GF-D8 (cell line): ENCODE measurements at places on chromosomes 16 and 17.

DNA sequence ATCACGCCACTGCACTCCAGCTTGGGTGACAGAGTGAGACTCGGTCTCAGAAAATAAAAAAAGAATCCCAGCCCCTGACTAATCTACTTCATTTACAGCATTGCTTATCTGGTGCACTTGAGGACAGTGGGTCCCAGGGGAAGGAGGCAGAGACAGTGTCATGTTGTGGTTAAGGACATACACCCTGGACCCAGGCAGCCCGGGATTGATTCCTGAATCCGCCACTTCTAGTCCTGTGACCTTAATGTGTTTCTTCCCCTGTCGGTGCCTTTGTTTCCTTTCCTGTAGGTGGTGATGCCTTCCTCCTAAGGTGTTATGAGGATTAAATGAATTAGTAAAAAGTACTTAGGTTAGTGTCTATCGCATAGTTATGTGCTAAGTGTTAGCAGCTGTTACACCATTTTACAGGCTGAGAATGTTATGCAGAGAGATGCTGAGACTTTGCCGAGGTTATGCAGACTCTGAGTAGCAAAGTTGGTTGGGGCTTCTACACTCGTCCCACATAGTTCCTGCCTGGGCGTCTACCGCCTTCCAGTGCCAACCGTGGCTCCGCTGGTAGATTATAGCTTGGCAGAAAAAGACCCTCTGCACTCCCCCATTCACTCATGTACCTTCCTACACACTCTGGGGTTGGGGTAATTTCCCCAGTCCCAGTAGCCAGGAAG, 74.8 kb downstream of the RAB11FIP4 start:
- DNase-seq = no peak

GRCh38 chr16:86477642-86478041, 32.7 kb upstream of the FOXF1 start:
- DNase-seq = no peak

DNA sequence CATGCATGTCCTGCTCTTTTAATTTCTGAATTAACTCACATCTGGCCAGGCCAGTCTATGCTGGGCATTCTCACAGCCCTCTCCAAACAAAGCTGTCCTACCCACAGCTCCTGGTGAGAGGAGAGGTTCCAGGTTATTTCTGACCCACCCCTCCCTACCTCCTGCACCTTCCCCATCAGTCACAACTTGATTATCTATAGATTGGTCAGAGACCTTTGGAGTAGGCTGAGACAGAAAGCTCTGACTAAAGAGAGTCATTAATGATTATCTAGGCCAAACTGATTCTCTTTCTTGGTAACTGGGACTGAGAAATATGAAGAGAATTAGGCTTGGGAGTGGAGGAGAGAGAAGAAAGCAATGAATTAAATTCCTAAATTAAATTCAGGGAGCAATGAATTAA, 1.4 kb upstream of the KRT222 start:
- no peak for DNase-seq

DNA sequence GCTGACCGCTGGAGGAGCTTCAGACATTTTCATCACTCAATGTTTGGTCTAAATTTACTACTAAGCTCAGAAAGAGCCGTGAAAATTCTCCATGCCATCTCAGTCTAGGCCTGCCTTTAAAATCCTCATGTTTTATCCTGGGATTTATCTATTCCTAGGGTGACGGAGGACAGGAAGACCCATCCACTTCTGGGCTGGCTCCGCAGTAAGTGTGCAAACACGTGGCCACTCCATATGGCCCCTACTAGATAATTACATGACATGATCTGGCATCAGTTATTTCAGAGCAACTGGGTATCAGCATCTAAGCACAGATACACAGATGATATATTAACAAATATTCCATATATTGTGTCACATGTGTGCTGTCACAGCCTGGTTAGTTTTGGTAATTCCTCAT, 77.8 kb upstream of the HS3ST4 start:
- DNase-seq = no peak

- no peak for DNase-seq
Measured at GRCh38 chr16:84227548-84227947, 12.3 kb downstream of the KCNG4 start.

DNA sequence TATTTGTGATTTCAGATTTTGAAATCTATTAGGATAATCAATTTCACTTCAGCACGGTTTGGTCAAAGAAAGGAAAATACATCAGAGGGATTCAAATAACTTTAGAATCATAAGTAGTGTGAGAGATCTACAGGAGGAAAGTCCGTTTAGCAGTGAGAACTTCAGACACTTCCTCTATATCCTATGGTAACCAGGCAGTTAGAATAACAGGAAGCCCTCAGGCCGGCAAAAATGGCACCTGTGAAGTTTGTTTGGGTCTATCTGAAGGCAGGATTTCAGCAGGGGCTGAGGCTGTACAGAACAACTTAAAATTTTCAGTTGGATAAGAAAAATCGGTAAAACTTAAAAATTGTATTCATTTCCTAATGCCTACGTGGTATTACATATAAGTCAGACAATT, 24.9 kb downstream of the KCNJ16 start:
- no peak for DNase-seq

DNA sequence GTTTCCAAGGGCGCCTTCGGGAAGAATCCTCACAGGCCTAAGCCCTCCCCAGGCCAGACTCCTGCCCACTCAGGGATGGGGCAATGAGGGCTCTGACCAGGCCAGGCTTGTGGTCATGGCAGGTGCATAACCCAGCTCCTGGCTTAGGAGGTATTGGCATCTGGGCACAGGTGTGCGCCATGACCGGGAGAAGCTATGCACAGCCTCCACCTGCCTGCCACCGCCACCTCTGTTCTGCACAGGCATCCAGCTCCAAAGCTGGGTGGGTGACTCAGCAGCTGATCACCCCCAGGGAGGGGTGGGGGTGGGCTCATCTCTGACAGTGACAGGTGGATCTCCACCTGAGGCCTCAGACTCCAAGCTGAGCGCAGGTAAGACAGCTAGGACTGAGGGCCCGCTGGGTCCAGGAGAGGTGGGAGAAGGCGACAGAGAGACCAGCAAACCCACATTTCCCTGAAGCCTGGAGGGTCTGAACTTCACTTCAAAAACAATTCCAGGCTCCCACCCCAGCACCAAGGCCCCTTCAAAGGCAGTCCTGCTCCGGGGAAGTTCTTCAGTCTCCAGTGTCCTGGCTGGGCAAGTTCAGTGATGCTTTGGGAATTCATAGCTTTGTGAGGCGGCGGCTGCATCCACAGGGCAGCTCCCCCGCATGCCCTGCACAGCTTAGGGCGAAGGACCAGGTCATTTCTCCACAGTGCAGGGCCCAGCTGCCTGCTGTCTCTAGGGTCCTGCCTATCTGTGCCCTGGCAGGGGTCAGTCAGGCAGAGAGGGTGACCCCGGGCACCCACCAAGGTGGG, 121.6 kb upstream of the SMURF2 start:
- DNase-seq = no peak

DNA sequence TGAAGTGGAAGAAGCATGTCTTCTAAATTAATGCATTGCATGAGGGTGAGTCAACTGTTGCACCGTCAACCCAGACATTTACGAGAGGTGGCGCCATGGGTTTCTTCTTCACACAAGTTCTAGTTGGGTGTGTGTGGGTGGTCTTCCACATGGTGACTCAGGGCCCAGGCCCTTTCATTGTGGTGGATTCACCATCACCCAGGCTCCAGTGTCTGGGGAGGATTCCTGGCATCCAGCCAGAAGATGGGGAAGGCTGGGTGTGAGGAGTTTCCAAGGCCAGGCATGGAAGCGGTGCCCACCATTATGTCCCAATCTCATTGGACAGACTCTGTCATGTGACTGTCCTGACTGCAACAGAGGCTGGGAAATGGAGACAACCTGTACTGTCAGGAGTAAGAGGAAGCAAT, 21.4 kb upstream of the JPH3 start:
- DNase-seq = no peak

DNA sequence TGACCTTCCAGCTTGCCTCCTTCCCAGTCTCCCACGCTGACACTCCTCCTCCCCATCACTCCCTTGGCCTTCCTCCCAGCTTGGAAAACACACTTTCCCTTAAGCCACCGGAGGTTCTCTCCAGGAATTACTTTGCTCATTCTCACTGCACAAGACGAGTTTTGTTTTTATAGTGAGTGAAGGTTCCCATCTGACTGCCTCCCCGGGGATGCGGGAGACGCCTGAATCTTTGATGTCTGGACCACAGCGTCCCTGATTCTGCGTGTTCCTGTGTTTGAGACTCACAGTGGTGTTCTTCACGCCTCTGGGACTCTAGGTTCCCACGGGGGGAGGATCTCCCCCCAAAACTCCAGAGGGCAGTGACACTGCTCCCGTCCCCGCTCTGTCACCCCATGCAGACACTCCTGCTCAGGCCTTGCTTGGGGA, 2.0 kb downstream of the DNAI2 start:
- DNase-seq = no peak

DNA sequence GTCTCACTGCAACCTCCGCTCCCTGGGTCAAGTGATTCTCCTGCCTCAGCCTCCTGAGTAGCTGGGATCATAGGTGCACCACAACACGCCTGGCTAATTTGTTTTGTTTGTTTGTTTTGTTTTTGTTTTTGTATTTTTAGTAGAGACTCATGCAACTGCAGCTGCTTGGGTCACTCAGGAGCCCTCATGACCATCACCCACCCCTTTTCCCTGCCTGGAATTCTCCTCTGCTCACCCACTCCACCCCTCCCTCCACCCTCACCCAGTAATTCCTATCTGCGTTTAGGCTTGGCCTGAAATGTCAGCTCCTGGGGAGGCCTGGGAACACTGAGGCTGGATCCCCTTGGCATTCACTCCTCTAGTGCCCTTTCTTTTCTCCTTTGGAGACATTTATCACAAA, 25.5 kb downstream of the TMEM92 start:
- DNase-seq = no peak

DNA sequence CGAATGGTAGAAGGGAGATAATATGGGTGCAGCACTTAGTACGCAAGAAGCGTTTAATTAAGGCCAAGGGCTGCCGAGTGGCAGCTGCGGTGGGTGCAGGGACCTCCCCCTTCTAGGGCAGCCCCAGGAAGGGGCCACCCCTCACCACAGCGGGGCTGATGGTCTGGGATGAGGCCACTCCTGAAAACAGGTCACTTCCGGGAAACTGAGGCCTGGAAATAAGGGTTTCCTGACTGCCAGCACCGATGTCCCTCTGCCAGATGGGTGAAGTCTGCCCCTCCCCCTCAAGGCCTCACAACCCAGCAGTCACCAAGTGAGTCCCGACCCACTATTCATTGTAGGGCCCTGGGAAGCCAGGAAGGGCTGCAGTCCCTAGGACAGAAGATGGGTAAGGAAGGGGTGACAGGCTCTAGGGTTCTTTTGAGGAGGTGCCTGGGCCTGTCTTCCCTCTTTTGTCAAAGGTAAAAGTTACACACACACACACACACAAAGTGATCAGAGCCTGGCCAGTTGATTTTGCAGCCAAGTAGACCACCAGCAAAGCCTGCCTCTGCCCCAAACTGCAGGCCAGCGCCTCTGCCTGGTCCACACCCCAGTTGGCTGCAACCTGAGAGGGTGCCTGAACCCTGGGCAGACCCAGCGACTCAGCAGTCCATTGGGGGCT, 12.5 kb downstream of the SREBF1 start:
- DNase-seq = no peak

DNA sequence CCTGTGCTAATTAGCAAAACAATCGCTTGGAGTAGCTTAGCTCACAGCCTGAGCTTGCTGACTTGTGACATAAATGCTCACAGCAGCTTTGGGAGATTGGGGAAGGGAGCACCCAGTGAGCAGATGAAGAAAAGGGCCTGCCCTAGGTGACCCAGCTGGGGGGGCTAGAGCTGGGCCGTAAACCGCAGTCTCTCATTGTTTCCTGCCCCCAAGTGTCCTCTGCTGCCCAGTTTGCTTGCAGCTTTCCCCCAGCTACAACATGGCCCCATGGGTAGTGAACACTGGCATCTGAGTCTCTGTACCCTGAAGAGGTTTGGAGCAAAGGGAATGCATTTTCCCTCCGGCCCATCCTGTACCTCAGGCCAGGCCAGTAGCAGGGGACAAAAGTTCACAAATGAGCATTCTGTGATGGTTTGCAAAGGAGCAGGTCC, 349.4 kb downstream of the SLC39A11 start:
- DNase-seq = no peak

GRCh38 chr17:52158450-52159042, at the start of gene CA10:
Gene CA10 (minus strand): TSS chr17:52158714.
- no peak for DNase-seq
